ENCODE measurements at places on chromosomes 4 and X. TPM values are rescaled to one million over a fixed set of nuclear protein-coding genes. Genes with fewer than 3 reads are reported as not detected.

PRRG1 gene
- total RNA-seq: 5.1 TPM

LRIT3 gene
- total RNA-seq: 0.02 TPM

HSFX3 gene
- not detected for total RNA-seq

HS6ST2 gene
- total RNA-seq: 0.06 TPM

GLRA3 gene
- total RNA-seq: not detected

SHROOM3 gene
- total RNA-seq: 7.9 TPM

LANCL3 gene
- not detected for total RNA-seq

CT47B1 gene
- 0.07 TPM for total RNA-seq

DDIT4L gene
- total RNA-seq: 0.37 TPM

GPRASP3 gene
- total RNA-seq: 4.0 TPM

DRD5 gene
- total RNA-seq: not detected

CXCR3 gene
- total RNA-seq: 0.16 TPM

MAGEB10 gene
- not detected for total RNA-seq

FAM133A gene
- total RNA-seq: 0.65 TPM

PAGE2B gene
- total RNA-seq: not detected
